Activated naive CD4-positive, alpha-beta T cell (primary cell): ENCODE measurements at places on chromosomes 6 and 20.

DNA sequence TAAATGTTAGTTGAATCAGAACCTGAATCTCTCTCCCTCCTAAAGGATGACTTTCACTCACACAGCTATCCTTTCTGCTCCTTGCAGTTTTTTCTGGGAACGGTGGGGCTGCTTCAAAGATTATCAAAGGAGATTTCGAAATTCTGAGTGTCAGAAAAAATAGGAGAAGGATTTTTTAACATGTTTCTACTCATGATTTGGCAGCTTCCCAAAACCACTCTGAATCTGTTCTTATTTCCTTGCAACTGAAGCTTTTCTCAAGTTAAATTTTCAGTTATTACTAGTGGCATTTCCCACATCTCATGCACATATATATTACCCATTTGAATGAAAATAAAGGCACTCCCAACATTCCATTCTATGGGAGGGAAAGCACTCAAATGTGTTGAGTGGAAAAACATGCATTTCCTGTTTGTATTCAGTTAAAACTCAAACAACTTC is 123.6 kb downstream of the LCA5 start:
- no peak for DNase-seq

- DNase-seq: no peak
Observed at GRCh38 chr6:150534553-150534952, 65.1 kb upstream of the PLEKHG1 start.

- DNase-seq: no peak
Observed at GRCh38 chr6:67630146-67630545, 1004.9 kb upstream of the ADGRB3 start.

DNA sequence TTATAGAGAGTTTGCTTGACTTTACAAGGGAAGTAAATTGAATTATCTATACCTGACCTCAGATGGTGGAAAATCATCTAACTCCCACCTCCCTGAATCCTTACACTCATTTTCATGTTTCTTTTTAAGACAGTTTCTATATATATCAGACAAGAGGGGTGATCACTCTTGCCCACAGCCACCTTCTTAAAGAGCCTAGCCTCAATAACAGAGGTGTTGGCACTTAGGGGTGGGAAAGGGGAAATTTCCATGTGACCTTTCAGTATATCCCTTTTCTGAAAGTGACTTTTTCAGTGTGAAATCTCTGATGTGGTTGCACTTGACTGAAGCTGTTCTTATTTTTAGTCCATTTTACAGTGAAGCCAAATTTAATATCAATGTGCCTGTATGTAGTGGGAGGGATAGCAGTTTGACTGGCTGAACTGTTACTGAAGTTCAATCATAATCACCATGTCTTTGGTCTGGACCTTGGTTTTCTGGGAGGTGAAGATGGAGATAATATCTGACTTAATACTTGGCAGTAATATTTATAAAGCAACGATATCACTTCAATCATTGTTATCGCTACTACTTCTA is 141.3 kb downstream of the MAP3K7 start:
- no peak for DNase-seq

- no peak for DNase-seq
Observed at GRCh38 chr6:501891-502601, 110.5 kb downstream of the IRF4 start.

DNA sequence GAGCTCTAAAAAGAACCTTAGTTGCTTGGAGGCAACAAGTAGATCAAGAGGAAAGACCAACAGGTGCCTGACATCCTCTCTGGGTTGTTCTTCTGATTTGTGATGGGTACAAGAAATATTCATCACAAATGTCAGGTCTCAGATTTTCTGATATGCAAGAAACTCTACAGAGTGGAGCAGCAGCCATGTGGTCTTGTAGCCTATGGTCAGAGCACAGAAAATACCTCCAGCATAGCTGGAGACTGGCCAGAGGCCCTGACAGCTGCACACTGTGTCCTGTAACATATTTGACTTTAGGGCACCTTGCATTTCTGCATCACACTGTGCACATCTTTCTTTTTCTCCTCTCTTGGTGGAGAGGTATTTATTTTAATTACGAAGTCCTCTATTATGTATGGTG is 116.3 kb downstream of the GMPR start:
- no peak for DNase-seq

GRCh38 chr20:20480126-20480525 is 112.2 kb downstream of the INSM1 start:
- no peak for DNase-seq

GRCh38 chr6:2085657-2086056 is 159.7 kb downstream of the GMDS start:
- no peak for DNase-seq

DNA sequence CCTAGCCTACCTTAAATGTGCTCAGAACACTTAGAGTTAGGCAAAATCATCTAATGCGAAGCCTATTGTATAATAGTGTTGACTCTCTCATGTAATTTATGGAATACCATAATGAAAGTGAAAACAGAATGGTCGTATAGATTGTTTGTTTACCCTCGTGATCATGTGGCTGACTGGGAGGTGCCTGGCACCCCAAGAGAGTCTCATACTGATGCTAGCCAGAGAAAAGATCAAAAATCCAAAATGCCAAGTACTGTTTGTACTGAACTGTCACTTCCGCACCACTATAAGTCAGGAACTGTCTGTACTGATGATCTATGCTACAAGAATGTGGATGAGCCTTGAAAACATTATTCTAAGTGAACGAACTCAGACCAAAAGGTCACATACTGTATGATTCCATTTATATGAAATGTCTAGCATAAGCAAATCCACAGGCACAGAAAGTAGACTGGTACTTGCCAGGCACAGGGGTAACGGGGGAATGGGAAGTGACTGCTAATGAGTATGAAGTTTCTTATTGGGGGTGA is 22.4 kb downstream of the ZMYND8 start:
- no peak for DNase-seq

DNA sequence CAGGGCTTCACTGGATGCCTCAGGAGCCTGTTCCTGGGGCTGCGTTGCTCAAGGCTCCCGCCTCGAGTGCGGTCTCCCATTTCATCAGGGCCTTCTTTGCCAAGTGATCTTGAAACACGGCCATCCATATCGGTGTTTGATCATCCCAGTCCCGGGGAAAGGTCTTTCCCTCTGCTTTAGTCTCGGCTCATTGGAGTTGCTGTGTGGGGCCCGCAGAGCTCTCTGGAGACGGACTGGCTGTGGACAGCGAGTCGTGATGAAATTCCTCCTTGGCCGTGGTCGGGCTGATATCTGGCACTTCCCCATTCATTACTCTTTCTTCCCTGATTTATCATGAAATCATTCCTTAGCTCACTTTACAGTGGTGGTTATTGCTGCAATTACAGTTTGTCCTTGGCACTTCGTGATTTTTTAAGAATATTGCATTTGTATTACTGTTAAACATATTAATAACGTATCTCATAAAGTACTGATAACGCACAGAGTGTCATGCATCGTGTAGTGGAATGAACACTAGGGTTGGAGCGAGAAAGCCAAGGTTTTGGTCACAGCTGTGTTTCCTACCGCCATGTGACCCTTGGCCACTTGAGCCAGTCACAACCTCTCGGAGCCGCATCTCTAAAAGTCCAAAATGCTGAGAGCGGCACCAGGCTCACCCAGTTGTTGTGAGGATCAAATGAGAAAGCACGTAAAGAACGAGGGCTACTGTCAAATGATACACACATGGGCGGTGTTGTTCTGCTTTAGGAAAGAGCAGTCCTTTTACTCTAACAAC is 71.8 kb downstream of the MTHFD1L start:
- no peak for DNase-seq

- no peak for DNase-seq
Observed at GRCh38 chr20:4925842-4926530, 75.3 kb downstream of the SLC23A2 start.

GRCh38 chr20:32483351-32484224 is 101.5 kb downstream of the NOL4L start:
- DNase-seq: peak; percentile 39

GRCh38 chr6:23173234-23173633 is 603.9 kb downstream of the HDGFL1 start:
- no peak for DNase-seq

GRCh38 chr6:17505062-17505476 is 95.0 kb upstream of the FAM8A1 start:
- DNase-seq: no peak

GRCh38 chr6:157080986-157081391 is 242.3 kb downstream of the TMEM242 start:
- no peak for DNase-seq

GRCh38 chr6:17116117-17116440 is 14.2 kb downstream of the STMND1 start:
- DNase-seq: no peak

DNA sequence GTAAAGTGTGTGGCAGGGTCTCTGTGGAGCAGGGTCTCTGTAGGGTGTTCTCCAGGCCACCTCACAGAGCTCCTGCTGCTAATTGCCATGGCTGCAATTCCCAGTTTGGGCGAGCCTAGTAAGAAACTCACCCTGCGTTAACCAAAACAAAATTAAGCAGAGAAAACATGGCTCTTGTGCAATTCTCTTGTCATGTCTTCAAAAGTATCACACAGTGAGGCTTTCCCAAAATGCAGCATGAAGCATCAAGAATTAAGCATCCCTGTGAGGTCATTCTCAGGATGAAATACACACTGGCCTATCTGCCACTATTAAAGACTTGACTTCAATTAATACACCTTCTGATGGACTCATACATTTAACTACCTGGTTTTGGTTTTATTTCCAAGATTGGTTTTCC is 72.8 kb downstream of the KIF13A start:
- no peak for DNase-seq

- DNase-seq: no peak
Observed at GRCh38 chr6:168247443-168248147, 72.0 kb downstream of the DACT2 start.

- no peak for DNase-seq
Observed at GRCh38 chr6:107956586-107957307, 1.3 kb downstream of the SEC63 start.

DNA sequence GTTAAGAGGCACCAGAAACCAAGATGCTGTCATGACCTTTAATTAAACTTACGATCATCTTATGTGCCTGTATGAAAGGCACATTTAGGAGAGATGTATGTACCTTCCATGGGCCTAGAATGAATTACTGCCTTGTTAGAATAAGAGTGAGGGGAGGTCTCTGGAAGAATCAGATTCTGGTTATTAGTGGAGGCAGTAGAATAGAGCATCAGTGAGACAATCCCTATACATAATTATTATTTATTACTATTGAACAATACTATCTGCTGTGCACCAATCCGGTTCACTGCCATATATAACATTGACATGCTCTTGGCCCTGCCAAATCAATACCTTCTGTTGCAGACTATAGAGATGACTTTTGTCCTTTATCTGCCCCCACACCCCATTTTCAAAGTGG is 776.5 kb downstream of the DHX35 start:
- DNase-seq: no peak

- DNase-seq: no peak
Observed at GRCh38 chr20:61328911-61329558, 77.0 kb downstream of the CDH4 start.

GRCh38 chr20:11117808-11118528 is 444.2 kb upstream of the JAG1 start:
- no peak for DNase-seq

GRCh38 chr20:64106981-64107735 is at the start of gene NPBWR2:
Gene NPBWR2 (minus strand): TSS chr20:64107565. CDS start chr20:64106831, 734 bp downstream.
- DNase-seq: no peak
